ENCODE measurements at places on chromosomes 7 and 10.
A peak's percentile ranks its signal among the peaks of the same experiment; 100 is the strongest.

GRCh38 chr10:28593811-28594210 lies 60.9 kb downstream of the WAC start:
- no peak for DNase-seq

GRCh38 chr7:128735436-128735835 lies 3.7 kb upstream of the CALU start:
- DNase-seq: no peak

GRCh38 chr10:70293169-70293843 lies 9.5 kb upstream of the NPFFR1 start:
- no peak for DNase-seq

- DNase-seq: no peak
Measured at GRCh38 chr10:122474131-122474818, 12.9 kb downstream of the HTRA1 start.

GRCh38 chr7:152462995-152463708 lies 27.3 kb upstream of the KMT2C start:
- peak; percentile 38 for DNase-seq

GRCh38 chr7:112108981-112109380 lies 97.2 kb downstream of the DOCK4 start:
- no peak for DNase-seq

DNA sequence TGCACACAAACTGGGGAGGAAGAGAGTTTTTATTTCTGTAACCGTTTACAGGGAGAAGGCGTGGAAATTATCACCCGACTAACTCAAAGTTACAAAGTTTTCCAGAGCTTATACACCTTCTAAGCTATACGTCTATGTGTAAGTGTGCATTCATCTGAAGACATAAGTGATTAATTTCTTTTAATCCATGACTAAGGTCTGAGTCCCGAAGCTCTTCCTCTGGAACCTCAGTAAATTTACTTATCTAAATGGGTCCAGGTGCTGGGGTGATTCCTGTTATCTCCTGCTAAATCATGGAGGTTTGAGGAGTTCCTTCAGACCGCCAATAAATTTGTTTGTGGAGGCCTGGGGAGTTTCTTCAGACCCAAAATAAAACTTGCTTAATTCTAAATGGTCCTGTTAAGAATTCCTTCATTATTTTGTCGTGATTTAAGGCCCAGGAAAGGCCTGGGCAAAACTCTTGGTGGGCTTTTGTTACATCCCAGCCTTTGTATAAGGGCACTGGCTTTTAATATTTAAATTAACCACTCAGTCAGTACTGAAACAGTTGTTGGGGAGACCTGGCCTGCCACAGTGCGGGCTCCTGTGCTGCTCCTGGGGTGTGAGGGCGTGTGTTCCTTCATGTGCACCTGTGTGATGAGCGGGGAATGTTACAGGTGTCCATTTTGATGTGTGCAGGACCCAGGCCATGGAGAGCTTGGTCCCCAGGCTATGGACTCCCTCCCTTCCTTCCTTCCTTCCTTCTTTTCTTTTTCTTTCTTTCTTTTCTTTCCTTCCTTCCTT lies 5.8 kb upstream of the METTL27 start:
- no peak for DNase-seq

DNA sequence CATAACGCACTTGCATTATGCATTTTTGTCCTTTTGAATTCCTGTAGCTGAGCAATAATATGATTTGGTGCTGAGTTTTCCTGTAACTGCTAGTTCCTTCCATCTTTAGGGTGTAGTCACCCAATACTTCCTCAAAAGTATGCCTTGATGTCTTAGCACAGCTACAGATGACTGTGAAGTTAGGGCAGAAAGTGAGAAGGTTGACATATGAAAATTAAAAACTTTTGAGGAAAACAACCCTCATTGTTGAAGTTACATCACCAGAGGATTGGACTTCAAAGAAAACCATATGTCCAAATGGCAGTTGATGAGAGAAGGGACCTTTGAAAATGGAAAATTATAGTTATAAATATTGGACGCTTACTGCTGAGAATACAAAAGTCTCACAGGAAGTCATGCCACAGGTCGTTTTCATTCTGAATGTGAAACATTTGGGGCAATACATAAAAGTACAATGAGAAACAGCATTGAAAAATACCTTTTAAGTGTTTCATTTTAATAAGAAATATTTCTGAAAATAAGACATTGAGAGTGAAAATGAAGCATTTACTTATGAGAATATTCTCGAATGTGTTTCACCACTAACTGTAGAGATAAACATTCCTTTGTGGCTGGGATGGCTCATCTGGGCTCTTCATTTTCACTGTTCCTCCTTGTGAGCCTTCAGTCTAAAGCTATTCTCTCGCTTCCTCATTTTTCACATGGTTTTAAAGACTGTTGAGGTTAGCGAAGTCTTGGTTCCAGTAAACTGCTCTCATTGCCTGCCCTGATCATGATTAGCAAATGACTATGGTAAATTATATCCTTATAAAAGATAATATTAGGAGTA lies 61.4 kb upstream of the NME8 start:
- no peak for DNase-seq

DNA sequence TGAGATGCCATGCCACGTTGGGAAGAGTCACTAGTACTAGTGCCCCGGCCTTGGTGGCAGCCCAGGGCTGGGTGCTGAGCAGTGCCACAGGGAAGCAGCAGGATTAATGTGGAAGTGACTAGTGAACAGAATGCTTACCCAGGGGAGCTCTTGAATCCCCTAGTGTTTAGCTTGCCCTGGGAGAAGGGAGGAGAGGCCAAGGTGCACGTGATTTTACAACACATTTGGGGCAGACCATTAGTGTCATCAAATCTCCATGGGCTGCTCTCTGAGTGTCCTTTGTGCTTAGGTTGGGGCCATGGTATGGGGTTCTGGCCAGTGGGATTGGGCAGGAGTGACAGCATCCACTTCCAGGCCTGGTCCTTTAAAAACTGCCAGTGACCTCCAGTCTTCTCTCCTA lies 37.5 kb downstream of the ARHGAP22 start:
- no peak for DNase-seq

DNA sequence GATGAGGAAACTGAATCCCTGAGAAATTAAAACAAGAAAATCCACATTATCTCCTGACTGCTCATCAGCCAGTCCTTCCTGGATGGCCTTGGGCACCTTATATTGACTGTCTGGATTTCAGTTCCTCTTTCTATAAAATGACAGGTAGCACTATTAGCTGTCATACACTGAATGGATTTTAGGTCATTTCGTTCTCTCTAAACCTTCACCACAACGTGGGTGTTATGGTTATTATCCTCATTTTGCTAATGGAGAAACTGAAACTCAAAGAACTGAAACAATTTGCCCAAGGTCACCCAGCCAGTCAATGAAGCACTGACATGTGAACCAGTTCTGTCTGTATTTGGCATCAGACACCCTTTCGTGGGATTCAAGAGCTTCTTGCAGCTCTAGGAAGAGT lies 193.8 kb downstream of the CYP26A1 start:
- no peak for DNase-seq

GRCh38 chr10:59857921-59858320 lies 48.4 kb downstream of the CCDC6 start:
- DNase-seq: no peak

Data from retinal pigment epithelial cell (primary cell).